Activated CD4-positive, alpha-beta T cell treated with anti-CD3 and anti-CD28 coated beads, Interleukin-2, amount 50 U/mL, for 1 hour (primary cell): ENCODE measurements at places on chromosomes 5 and 9.

GRCh38 chr5:52419357-52419756 is 368.4 kb upstream of the ITGA1 start:
- no peak for DNase-seq

GRCh38 chr5:10306114-10306513 is 1.6 kb downstream of the CMBL start:
- no peak for DNase-seq

DNA sequence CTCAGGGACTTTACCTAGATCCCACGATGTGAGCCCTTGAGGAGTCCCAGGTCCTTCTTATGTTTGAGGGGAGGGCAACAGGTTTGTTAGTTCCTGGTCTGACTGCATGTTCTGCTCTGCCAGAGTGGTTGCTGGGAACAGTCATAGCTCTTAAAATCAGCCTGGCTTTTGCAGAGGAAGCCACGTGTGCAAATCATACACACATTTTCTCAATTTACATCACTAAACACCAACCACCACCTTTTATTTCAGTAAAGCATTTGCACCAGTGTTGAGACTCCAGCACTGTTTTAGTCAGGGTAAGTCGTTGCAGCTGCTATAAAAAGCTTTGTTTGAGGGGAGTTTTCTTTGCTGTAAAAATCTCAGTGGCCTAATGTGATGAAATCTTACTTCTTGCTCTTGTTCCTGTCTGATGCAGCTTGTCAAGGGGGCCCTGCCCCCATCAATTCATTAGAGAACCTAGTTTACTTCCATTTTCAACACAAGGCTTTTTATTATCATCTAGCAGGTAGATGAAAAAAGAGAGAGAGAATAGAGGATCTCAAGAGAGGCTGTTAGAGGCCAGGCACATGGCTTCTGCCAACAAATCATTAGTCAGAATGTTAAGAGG is 70.3 kb upstream of the VCAN start:
- DNase-seq: no peak

DNA sequence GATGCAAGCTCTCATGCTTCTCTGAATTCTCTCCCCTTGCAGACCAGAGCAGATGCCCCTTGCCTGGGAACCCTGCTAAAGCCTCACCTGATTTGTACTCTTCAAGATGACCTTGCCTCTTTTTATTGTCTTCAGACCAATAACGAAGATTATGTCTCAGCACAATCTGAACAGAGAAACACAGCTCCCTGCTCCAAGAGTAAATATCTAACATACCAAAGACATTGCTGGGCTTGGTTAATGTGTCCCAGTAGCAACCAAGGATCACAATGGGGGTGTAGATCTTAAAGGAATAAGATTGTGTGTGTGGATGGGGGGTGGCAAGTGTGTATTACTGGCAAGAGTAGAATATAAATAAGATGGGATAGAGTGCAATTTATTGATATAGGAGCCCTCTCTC is 67.6 kb upstream of the LHFPL2 start:
- DNase-seq: no peak

- no peak for DNase-seq
Observed at GRCh38 chr9:127142931-127143464, 20.6 kb upstream of the ANGPTL2 start.

- no peak for DNase-seq
Observed at GRCh38 chr5:39432696-39433530, 8.1 kb upstream of the DAB2 start.

GRCh38 chr5:91645347-91645746 is 262.2 kb upstream of the ARRDC3 start:
- DNase-seq: no peak

DNA sequence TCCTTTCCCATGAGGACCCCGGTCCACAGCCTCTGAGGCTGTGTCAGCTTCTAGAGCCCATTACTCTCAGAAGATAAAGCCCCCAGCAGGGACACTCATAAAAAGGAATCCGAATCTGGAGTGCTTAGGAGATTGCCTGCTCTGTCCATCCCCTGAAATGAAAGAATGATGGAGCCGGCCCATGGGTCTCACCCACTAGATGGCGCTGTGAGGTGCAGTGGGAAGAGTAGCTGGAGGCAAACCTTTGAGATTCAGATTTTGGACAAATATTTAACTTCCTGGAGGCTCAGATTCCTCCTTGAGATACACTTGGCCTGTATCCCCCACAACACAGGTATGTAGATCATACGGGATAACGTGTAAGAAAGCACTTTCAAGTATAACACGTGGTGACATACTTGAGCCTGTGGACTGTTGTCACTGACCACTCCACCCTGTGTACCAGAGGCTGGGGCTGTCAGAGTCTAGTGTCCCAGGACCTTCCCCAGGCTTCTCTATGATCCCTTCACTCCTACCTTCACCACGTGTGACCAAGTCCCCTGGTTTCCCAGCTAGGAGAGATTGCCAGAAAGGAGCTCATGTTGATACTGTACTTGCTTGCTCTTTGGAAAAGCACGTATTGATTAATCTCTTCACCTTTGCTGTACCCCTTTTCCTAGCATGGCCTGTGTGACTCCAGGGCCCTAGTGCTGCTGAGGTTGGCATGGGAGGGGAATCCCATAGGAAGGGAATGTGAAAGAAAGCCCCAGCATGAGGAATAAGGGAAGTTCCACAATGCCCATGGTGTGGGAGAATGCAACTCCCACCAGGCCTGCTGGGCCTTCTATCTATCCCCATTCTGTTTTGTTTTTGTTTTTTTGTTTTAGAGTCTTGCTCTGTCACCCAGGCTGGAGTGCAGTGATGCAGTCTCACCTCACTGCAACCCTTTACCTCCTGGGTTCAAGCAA is 32.1 kb downstream of the TRMO start:
- peak; percentile 73 for DNase-seq

GRCh38 chr5:96067894-96068614 is 106.4 kb upstream of the ELL2 start:
- no peak for DNase-seq

DNA sequence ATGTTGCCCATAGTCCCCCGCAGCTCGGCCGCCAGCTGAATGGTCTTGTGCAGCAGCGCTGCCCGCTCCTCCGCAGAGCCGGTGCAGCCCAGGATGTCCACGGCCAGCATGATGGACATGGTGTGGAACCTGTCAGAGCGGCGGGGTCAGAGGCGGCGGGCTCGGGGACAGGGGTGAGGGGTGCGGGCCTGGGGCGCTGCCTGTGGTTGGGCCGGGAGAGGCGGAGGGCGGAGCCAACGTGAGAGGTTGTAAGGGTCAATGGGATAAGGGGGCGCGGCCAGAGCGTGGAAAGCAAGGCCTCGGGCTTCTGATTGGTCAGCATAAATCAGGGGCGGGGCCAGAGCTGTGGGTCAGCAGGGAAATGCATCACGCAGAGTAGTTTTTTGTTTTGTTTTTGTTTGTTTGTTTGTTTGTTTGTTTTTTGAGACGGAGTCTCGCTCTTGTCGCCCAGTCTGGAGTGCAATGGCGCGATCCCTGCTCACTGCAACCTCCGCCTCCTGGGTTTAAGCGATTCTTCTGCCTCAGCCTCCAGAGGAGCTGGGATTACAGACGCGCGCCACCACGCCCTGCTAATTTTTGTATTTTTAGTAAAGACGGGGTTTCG is 6.8 kb upstream of the TOR2A start:
- DNase-seq: no peak

GRCh38 chr5:133286483-133286882 is 234.7 kb downstream of the HSPA4 start:
- no peak for DNase-seq
